ENCODE measurements at places on chromosomes 3 and 15.

GRCh38 chr3:15271030-15271429 lies 61.4 kb downstream of the SH3BP5 start:
- no peak for DNase-seq

- no peak for DNase-seq
Measured at GRCh38 chr15:42602501-42602900, 27.1 kb downstream of the STARD9 start.

DNA sequence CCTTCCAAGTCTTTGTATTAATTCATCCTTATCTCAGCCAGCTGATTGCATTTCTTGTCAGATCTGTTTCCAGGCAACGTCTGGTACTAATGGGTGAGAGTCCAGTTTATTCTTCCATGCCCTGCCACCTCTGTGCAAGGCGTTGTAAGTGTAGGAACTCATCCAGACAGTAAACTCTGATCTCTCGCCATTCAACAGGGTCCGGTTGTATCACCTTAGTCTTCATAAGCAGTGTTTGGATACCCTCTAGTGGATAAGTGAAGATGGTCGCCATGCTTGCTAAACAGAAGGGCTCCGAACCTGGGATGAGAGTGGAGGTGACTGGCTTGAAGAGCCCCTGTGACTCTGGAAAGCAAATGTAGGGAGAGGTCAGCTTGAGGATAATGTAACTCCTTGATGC lies 51.6 kb upstream of the CMTM7 start:
- DNase-seq, result no peak

GRCh38 chr15:60721707-60722106 lies 242.8 kb upstream of the ICE2 start:
- DNase-seq, result no peak

DNA sequence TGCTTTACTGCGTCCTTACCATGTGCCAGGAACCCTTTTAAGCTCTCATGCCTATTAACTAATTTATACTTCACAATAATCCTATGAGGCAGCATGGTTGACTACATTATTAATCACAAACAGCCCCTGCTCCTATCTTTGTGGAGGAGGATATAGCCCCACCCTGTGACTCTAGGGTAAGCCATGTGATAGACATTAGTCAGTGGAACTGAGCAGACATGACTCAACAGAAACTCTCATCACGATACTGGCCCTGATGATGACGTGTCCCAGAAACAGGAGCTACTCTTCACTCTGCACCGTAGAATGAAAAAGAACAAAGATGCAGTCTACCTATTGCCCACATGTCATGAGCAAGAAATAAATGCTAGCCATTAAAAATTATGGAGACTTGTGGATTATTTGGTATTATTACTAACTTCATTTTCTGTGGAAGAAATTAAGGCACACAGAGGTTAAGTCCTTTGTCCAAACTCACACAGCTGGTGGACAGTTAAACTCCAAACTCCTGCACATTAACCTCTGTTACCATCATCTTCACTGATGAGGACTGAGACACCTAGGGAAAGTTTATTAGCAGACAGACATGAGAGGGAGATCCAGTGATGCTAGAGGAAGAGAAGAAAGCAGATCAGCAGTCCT lies 51.2 kb downstream of the CFAP20DC start:
- no peak for DNase-seq

GRCh38 chr3:21132896-21133295 lies 618.1 kb downstream of the ZNF385D start:
- DNase-seq, result no peak

DNA sequence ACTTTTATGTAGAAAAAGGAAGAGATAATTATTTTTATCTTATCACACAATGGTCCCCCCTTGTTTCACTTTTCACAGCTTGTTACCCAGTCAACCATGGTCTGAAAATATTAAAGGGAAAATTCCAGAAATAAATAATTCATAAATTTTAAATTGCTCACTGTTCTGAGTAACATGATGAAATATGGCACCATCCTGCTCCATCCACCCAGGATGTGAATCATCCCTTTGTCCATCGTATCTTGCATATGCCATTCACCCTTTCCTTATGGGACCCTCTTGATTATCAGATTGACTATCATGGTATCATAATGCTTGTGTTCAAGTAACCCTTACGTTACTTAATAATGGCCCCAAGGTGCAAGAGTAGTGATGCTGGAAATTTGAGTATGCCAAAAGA lies 43.7 kb downstream of the ANKRD28 start:
- DNase-seq, result no peak

DNA sequence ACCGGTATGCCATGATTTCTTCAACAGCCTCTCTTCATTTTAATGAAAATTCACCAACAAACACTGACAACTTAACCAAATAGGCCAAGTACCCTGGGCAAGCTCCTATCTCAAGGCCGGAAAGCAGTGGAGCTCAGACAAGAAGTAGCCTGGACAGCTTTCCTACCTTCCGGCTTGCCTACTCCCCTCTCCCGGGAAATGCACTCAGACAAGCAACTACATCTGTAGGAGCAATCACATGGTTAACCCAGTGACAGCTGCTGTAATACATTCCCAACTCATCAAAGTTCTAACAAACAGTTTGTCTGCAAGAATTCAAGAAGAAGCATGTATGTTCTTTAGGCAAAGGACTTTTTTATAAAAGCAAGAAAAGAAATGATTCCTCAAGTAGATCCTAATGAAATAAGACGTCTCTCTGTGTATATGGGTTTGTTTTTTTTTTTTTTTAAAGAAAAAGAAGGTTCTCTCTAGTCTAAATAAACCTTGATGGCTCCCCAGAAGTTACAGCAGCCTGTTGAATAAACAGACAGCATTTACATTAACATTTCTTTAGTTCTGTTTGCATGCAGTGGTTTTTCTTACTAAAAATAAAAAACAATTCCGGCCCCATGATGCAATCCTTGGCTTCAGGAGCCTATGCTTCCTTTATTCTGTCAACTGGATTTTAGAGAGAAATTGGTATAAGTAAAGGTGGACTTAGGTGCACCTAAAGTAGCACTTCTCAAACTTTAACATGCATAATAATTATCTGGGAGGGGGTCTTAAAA lies 278.7 kb downstream of the NEK10 start:
- no peak for DNase-seq

DNA sequence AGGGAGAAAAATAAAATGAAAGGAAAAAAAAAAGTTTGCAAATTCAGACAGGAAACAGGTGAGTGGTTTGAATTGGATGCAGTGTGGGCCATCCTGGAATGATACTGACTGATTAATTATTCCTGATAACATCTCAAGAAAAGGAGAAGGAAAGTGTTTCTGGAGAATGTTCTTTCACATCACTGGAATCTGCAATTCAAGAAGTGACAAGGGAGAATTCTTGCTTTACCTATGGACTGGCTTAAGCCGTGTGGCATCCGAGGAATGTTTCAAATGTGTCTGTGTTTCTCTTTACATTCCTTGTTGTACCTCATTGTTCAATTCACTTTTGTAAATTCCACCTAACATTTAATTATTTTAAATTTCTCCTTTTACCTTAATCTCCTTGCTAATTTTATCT lies 465.0 kb downstream of the EPHB1 start:
- DNase-seq, result no peak

DNA sequence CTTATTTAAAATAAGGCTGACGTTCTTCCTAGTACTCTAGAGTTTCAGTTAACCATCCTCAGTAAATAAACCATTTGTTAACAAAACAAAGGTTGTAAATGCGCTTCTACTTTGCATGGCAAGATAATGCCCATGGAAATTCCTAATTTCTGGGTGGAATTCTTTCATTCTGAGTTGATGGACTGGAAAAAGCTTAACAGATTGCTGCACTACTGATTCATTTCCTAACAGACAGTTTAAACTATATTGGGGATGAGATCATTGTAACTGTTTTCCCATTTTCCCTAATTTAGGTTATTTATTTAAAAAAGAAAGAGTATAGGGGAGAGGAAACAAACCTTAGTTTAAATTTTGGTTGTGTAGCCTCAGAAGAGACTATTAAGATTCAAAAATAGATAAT lies 342.2 kb downstream of the NLGN1 start:
- no peak for DNase-seq

Measured in hypothalamus (tissue), 51 donors.